Vagina (tissue), 2 donors: ENCODE measurements at places on chromosomes 3 and 15.

DNA sequence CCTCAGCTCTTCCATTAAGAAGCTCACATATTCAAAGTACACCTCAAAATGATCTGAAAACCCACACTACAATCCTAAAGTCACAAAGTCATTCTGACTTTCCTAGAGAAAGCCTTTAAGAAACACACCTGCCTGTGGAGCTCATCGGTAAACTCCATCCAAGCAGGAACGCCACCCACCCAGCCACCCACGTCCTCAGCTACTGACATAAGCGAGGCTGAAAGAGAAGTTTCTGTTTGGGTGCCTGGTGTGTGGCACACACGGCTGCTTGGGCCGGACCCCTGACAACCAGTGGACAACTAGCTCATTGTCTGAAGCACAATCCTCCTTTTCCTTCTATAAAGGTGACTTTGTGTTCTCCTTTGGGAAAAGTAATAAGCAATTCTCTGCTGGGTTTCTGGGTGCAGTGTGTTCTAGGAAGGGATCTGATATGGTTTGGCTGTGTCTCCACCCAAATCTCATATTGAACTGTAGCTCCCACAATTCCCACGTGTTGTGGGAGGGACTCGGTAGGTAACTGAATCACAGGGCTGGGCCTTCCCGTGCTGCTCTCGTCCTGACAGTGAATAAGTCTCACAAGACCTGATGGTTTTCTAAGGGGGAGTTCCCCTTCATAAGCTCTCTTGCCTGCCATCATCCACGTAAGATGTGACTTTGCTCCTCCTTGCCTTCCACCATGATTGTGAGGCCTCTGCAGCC, 26.1 kb downstream of the FAM174B start:
- no peak overlapping the region for H3K27ac ChIP-seq
- H3K27me3 ChIP-seq: no peaks in the 10 kb centered on the region
- DNase-seq: no peak
- H3K4me1 ChIP-seq: peaks cover 12% of the 10 kb centered on the region

GRCh38 chr15:58406811-58407210, 25.0 kb upstream of the LIPC start:
- H3K27me3 ChIP-seq: no peaks in the 10 kb centered on the region
- peaks cover 11% of the 10 kb centered on the region for H3K4me1 ChIP-seq
- DNase-seq: no peak
- H3K36me3 ChIP-seq: no peaks in the 10 kb centered on the region

DNA sequence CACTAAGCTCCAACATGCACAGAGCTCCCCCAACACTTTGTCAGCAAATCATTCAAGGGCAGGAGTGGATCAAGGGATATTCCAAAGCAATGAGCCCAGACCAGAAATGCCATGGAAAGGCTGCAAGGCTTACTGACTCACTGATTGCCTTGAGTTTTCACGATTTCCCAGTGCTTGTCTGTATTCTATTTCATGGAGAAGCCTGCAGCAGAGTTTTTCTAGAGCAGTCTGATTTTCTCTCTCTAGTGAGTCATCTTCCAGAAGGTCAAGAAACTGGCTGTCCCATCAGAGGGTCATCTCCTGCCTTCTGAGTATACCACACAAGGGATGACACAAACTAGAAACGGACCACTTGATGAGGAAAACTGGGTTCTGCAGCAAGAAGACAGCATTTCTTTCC, 16.5 kb downstream of the LMCD1 start:
- H3K36me3 ChIP-seq: no peaks in the 10 kb centered on the region
- H3K27me3 ChIP-seq: no peaks in the 10 kb centered on the region
- no peak overlapping the region for H3K27ac ChIP-seq
- no peak for DNase-seq
- no peak overlapping the region for H3K4me3 ChIP-seq

DNA sequence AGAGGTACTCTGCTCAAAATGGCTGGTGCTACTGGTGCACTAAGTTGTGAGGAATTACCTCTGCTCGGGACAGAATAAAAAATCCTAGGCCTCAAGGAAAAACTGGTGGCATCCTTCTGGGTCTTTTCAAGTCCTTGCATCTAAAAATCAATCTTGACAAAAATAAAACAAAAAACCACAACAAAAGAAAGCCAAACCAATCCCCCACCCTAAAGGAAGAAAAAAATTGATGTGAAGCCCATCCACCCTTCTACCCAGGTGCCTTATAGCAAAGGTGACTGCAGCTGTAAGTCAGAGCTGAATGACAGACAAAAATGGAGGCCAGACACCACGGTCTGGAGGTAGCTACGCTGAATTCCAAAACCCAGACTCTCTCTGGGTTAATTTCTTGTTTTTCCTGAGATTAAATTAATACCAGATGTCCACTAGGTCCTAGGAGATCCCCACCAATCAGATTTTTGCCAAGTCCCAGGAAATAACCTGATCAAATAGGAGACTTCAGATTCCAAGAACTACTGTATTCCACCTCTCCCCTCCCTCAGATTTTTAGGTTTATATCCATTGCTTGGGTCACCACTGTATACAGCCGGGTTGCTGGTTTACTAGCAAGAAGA, 33.5 kb downstream of the ABCC5 start:
- H3K4me3 ChIP-seq: no peak overlapping the region
- H3K27ac ChIP-seq: no peak overlapping the region
- no peak for DNase-seq
- no peaks in the 10 kb centered on the region for H3K27me3 ChIP-seq
- peaks cover 52% of the 10 kb centered on the region for H3K36me3 ChIP-seq
- no peaks in the 10 kb centered on the region for H3K4me1 ChIP-seq

- H3K36me3 ChIP-seq: no peaks in the 10 kb centered on the region
- H3K4me1 ChIP-seq: peaks cover 27% of the 10 kb centered on the region
Observed at GRCh38 chr15:44194323-44195150, 534 bp downstream of the FRMD5 start.

DNA sequence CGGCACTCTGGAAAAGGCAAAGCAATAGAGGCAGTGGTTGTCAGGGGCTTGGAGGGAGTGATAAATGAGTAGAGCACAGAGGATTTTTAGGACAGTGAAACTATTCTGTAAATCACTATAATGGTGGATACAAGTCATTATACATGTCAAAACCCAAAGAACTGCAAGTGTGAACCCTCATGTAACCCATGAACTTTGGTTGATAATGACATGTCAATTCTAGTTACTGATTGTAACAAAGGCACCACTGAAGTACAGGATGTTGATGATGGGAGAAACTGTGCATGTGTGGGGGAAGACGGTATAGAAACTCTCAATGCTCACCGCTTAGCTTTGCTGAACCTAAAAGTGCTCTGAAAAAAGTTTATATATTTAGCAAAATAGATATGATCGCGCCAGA, 36.0 kb downstream of the BTLA start:
- no peaks in the 10 kb centered on the region for H3K36me3 ChIP-seq
- H3K27me3 ChIP-seq: no peaks in the 10 kb centered on the region
- no peak overlapping the region for H3K4me3 ChIP-seq
- H3K4me1 ChIP-seq: no peaks in the 10 kb centered on the region

DNA sequence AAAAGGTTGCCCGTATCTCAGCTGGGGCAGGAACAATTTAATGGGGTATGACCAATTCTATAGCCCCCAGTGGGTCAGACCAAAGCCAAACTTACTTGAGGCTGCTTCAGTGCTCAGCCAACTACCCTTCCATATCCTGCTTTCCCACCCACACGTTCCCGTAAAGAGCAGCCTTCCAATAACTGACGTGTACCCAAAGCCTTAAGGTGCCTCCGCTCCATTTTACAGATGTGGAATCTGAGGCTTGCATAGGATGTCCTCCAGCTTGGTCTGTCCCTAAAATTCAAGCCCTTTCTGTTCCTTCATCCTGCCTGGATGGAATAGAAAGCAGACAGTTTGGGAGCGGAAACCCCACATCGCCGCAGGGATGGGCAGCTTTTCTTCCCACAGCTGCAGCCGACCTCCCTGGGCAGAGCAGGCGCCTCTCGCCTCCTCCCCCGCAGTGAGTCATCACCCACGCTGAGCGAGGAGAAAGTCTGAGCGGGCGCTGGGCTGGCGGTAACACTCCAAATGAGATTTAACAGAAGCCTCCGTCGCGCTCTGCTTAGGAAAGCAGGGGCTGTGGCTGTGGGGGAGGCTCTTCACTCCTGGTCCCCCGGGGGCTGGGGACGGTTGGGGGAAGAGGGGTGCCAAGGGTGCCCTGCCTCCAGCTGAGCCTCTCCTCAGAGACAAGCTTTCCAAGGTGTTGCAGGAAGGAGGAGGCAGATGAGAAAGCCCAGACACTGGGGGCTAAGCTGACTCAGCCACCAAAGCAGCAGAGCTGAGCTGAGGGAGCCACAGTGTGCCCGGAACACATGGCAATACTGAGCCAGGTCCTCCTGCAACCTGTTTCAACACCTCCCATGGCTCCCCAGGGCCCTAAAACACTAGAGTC, 57.8 kb upstream of the HRH1 start:
- no peaks in the 10 kb centered on the region for H3K36me3 ChIP-seq
- peaks cover 21% of the 10 kb centered on the region for H3K4me1 ChIP-seq
- H3K4me3 ChIP-seq: peak overlapping the region; percentile 35
- DNase-seq: no peak
- H3K27me3 ChIP-seq: no peaks in the 10 kb centered on the region

- DNase-seq: no peak
- no peak overlapping the region for H3K27ac ChIP-seq
- no peaks in the 10 kb centered on the region for H3K4me1 ChIP-seq
- H3K27me3 ChIP-seq: no peaks in the 10 kb centered on the region
- no peak overlapping the region for H3K4me3 ChIP-seq
Observed at GRCh38 chr15:91553196-91553854, 300.2 kb upstream of the SLCO3A1 start.

- no peak overlapping the region for H3K4me3 ChIP-seq
- H3K27ac ChIP-seq: no peak overlapping the region
- no peaks in the 10 kb centered on the region for H3K36me3 ChIP-seq
- H3K4me1 ChIP-seq: peaks cover 53% of the 10 kb centered on the region
Observed at GRCh38 chr15:52488830-52489229, 39.9 kb downstream of the MYO5A start.

GRCh38 chr15:34700891-34701427, 53.8 kb downstream of the GJD2 start:
- DNase-seq: no peak
- no peak overlapping the region for H3K4me3 ChIP-seq
- no peaks in the 10 kb centered on the region for H3K4me1 ChIP-seq
- no peaks in the 10 kb centered on the region for H3K36me3 ChIP-seq
- no peaks in the 10 kb centered on the region for H3K27me3 ChIP-seq

GRCh38 chr15:25850154-25851111, 12.7 kb downstream of the ATP10A start:
- no peaks in the 10 kb centered on the region for H3K27me3 ChIP-seq
- peak overlapping the region; percentile 40 for H3K4me3 ChIP-seq
- no peaks in the 10 kb centered on the region for H3K36me3 ChIP-seq
- no peak for DNase-seq
- H3K4me1 ChIP-seq: peaks cover 28% of the 10 kb centered on the region

DNA sequence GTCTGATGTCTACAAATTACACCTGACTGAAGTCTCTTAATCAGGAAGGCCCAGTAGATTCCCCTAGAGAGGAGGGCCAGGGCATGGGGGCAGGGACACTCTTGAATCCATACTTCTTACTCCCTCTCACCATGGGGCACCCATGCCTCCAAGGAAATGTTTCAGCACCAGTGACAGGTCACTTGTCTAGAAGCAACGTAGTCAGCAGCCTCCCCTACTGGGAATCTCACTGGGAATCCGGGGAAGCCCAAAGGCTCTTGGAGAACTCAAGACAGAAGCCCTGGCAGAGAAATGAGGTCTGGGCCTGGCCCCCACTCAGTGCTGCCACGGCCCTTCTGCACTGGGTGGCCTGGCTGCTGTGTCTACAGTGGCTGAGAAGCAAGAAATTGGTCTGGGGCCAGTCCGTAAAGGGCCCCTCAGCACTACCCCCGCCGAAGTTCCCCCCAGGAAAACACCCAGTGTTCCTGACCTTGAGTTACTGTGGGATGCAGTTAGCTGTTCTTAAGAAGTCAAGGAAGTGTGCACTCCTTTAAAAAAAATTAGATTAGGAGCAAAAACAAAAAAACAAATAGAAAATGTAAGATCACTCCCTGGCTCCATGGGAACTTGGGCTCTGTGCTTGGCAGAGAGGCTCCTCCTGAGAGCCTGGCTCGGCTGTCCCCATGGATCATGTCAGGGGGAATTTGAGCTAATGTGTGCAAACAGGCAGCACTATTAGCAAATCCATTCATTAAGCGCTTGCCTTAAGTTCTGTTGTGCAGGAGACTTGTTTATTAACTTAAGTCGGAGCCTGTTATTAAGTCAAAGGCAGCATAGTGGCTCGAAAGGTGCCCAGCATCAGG, 5.4 kb upstream of the LINGO1 start:
- peaks cover 5% of the 10 kb centered on the region for H3K27me3 ChIP-seq
- no peaks in the 10 kb centered on the region for H3K36me3 ChIP-seq
- H3K4me1 ChIP-seq: peaks cover 16% of the 10 kb centered on the region
- no peak overlapping the region for H3K27ac ChIP-seq
